Foreskin melanocyte (primary cell): ENCODE measurements at places on chromosomes 16 and 17.

- DNase-seq: no peak
These were observed 382.3 kb upstream of the MAF start for GRCh38 chr16:79982862-79983261.

DNA sequence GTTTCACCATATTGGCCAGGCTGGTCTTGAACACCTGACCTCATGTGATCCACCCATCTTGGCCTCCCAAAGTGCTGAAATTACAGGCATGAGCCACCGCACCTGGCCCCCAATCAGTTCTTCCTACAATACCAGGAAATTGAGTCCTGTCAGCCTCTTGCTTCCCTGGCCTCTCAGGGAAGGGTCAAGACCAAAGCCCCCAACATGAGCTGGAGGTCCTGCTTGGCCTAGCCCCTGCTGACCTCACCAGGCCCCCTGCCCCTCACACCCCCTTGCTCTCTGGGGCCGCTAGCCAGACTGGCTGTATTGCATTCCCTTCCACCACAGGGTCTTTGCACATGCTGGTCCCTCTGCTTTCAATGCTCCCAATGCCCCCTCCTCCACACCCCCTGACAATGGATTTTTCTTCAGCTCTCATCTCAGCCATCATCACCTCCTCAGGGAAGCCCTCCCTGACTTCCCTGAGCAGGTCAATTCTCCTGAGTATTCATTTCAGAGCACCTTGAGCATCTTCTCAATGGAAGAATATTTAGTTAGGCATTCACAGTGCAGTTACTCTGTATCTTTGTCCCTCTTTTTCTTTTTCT lies 24.1 kb downstream of the IGFBP4 start:
- no peak for DNase-seq

GRCh38 chr17:29607557-29608195 lies 14.7 kb downstream of the ANKRD13B start:
- DNase-seq: no peak

GRCh38 chr16:70254180-70254964 lies 2.6 kb upstream of the EXOSC6 start:
- no peak for DNase-seq

GRCh38 chr16:57273359-57273758 lies 11.1 kb downstream of the PLLP start:
- no peak for DNase-seq

DNA sequence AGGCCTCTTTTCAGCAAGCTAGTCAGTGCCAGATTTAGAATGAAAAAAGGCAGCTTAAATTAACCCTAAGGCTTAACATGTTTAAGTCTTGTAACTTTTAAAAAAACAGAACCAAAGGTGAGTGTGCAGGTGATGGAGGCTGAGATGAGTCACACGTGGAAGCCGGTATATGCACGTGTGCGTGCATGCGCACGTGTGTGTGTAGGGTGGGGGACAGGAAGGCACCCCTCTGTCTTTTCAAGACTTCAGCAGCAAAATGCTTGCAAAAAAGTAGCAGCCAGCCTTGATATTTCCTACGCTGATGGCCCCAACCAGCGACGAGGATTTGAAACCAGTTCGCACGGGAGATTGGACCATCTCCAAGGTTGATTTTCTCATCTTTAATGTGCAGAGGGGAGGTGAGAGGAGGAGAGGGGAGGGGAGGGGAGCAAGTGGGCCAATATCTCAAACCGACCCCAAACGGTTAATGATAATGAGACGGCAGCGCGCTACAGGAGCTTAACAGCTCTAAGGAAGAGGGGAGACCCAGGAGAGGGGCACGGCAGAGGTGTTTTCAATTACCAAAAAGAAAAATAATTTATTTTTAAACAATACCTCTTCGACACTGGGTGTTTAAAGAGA lies 154.7 kb downstream of the ZNF423 start:
- no peak for DNase-seq

DNA sequence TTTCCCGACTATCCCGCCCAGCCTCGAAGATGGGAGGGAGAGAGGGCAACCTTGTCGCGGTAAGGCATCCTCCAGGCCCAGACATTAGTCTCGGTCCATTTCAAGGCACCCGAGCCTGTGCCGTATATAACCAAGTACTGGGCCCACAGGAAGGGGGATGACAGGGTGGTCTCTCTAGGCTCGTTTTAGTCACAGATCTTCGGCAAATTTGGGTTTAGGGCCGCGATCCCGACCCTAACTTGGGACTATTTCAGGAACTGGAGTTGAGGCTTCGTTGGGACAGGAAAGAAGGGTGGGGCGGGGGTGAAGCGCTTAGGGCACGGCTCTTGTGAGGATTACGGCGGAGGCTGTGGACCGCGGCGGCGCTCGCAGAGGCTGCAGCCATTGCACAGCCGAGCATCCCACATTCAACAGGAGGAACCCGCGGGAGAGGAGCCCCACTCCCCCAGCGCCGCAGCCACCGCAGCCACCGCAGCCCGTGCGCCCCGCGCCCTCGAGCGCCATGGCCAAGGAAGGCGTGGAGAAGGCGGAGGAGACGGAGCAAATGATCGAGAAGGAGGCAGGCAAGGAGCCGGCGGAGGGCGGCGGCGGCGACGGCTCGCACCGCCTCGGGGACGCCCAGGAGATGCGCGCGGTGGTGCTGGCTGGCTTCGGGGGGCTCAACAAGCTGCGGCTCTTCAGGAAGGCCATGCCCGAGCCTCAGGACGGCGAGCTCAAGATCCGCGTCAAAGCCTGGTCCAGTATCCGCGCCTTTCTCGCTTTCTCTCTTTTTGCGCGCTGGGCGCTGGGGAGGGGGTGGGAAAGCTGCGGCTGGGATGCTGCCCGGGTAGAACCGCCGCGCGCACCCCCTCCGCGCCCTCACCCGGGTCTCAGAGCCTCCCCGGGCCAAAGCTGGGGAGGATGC lies at the start of gene VAT1L:
VAT1L (plus strand) TSS at position 384 of the 904 bp plus-strand sequence; CDS start at position 503, 119 bp downstream.
- peak; percentile 8 for DNase-seq

DNA sequence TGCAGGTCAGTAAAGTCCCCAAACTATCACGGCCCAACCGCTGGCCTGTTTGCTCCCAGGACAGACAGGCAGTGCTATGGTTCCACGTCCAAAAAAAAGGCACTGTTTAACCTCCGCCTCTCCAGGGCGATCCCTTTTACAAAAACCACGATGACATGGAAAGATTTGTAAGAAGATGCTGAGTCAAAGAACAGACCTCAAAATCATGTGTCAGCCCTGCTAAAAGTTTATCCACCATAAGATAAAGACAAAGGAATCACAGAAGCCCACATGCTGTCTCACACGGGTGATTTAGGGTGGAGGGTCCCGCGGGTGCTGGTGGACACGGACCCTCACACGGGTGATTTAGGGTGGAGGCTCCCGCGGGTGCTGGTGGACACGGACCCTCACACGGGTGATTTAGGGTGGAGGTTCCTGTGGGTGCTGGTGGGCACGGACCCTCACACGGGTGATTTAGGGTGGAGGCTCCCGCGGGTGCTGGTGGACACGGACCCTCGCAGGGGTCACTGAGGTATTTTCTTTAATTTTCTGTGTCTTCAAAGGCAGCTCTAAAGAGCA lies 117.2 kb upstream of the METRNL start:
- DNase-seq: no peak

DNA sequence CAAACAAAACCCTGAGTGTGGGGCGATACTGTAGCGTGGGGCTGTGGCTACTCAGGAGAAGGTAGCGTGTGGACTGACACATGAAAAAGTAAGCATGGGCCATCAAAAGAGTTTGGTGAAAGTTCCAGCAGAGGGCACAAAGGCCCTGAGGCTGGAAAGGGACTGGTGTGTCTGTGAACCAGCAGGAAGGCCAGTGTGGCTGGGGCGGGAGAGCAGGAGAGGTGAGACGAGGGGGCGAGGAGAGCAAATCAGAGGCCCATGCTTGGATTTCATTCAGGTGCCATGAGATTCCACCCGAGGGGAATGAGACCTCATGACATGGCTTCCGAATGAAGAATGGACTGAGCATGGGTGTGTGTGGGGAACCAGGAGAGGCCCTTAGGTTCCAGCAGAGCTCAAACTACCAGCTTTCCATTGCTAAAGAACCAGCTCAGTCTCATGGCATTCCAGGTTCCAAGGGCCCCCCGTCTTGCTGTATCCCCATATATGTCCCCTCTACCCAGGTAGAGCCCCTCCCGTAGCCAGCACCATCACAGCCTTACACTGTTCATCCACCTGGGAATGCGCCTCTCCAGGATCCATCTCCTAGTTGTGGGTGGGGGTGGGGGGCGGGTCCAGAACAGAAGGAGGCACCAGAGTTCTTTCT lies 31.1 kb downstream of the TRPV2 start:
- no peak for DNase-seq

- DNase-seq: no peak
These were observed 29.6 kb downstream of the NPTX1 start for GRCh38 chr17:80446645-80447405.

DNA sequence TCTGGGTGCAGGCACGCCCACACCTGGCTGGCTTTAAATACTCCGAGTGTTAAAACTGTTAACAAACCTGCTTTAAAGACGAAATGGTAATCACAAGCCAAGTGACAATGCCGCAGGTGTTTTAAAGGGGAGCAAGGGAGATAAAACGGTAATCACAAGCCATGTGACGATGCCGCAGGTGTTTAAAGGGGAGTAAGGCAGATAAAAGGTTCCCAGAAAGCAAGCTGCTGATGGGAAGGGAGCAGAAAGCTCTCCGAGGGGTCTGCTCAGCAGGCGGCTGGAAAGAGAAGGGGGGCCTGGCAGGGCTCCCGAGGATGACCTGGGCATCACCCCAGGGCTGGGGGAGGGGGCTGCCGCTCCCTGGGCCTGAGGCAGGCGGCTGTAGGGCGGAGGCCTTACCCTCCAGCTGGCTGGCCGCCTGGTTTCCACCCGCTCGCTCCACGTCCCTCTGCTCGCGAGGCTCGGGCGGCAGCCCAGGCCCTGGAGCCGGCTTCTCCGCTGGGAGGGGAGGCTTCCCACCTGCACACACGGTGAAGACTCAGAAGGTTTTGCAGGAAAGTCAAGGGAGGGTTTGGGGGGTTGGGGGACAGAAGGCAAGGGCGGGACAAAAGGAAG lies 12.1 kb downstream of the NDUFAF8 start:
- DNase-seq: no peak

DNA sequence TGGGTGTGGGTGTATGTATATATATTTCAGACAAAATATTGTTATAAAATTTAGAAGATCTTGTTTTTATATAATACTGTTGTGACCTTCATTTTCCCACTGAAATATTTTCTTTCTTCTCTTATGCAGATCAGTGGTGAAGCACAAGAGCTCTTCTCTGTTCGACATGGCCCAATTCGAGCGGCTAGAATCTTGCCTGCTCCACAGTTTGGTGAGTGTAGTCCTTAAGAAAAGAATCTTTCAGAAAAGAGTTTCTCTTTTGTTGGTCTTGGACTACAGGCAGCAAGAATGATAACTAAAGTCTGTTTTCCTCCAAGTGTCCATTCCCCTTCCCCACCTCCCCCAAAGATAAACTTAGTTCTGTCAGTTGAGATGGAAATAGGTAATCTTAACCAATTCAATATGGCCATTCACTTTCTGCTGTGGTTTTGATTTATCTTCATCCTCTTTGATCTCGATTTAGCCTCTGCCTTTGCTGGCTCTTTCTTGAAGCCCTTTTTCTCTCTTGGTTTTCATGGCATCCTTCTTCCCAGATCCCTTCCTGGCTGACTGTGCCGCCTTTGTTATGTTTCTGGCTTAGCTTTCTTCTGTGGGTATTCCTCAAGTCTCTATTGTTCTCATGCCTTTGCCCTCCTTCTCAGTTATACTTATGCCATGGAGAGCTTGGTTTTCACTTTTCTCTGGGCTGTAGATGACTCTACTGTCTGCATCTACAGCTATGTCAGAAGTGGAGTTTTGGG lies 69.6 kb downstream of the BCAS3 start:
- DNase-seq: peak; percentile 65

DNA sequence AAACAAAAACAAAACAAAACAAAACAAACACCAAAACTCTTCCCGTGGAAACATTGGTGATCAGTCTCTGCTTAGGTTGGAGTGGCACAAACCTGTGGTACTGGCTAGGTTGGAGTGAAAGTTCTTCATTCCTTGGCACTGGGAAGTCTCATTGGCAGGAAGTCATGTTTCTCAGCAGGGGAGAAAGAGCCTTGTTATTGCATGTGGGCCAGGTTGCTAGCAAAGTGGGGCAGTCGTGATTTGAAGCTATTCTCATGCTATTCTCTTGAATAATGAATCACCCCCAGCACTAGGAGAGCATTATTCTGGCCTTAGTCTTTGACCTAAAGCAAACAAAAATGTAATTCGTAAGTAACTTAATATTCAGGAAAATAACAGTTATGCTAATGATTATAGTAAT lies 24.3 kb upstream of the B4GALNT2 start:
- DNase-seq: no peak

- no peak for DNase-seq
These were observed 11.7 kb downstream of the ANKRD11 start for GRCh38 chr16:89478576-89479221.

DNA sequence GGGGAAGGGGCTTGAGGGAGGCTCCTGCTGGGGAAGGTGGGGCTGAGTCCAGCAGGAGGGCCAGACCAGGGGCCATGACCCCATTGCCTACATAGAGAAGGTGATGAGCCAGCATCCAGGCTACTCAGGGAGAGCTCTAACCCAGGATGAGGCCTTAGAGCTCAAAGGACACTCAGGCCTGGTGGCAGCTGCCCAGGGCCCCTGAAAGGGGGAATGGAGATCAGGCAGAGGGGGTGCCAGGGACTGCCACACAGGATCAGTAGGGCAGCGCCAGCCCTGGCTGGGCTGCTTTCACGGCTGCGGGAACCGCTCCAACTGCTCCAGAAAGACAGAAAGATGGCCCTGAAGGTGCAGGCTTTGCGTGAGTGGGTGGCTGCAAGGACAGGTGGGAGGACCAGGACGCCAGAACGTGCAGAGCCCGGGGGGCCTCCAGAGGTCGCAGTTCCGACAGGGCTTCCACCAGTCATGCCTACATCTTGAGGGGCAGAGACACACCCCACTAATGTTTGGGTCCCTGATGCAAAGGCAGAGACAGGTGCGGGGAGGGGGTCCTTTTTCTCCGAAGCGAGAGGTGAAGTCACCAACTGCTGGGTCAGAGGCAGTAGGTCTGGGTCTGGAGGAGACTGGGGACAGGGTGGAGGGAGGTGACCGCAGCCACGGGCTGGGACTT lies 882 bp upstream of the ATP6V0C start:
- DNase-seq: no peak

DNA sequence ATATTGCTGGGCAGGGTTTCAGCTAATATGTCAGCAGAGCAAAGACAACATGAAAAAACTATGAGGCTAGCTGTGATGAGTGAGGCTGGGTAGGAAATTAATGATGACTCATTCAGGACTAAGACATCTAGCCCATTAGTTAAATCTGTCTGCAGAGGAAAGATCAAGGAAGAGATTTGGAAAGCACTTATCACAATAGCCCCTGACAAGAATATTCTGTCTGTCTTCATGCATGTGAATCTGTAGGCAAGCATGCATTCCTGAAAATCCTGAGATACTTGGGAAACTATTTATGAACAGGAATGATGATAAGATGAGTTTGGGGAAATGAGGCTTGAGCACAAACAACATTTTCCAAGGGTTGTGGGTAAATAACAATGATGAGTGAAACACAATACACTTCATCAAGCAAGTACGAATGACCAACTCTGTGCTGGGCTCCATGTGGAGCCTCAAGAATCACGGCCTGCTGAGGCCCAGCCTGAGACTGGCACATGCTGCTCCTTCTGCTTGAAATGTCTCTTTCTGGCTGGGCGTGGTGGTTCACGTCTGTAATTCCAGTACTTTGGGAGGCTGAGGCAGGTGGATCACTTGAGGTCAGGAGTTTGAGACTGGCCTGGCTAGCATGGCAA lies 96.5 kb upstream of the ASIC2 start:
- no peak for DNase-seq
